Stomach (tissue), 19 donors: ENCODE measurements at places on chromosomes 11 and 22. TPM values are rescaled to one million over a fixed set of nuclear protein-coding genes. Genes with fewer than 3 reads are reported as not detected.

DNA sequence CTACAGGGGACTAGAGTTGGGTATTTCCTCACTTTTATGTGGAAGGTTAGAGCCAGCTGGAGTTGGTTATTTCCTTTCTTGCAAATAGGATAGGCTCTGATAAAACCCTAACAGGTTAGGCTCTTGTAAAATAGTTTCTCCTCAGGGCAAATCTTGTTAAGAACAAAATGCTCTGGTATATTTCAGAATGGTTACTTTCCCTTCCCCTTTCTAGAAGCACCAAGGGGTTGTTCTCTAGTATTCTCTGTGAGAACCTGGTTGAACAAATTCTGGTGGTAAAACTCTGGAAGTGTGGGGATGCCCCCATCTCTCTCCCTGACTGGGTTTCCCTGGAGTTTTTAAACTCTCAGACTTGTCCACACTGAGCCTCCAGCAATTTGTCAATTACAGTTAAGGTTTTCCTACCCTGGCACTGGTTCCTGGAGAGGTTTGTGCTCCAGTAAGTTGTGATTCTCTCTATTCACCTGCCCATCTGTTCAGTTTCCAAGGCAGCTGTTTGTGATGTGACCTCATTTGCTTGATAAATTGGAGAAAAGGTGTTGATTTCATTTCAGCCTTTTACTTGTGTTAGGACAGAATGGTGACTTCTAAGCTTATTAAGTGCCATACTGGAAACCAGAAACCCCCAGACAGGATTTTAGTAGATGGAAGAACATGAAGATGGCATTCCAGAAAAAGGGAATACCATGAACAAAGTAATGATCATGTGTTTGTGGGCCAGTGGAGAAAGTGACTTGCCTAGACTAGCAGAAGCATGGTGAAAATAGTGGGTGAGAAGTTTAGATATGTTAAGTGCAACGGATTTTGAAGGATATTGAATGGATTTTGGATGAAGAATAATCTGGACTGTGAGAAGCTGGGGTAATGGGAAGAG lies 64.6 kb downstream of the EXT2 start:
- no peak for DNase-seq

- DNase-seq, result no peak
These were observed 2.5 kb downstream of the MRGPRG start for GRCh38 chr11:3216027-3216525.

DNA sequence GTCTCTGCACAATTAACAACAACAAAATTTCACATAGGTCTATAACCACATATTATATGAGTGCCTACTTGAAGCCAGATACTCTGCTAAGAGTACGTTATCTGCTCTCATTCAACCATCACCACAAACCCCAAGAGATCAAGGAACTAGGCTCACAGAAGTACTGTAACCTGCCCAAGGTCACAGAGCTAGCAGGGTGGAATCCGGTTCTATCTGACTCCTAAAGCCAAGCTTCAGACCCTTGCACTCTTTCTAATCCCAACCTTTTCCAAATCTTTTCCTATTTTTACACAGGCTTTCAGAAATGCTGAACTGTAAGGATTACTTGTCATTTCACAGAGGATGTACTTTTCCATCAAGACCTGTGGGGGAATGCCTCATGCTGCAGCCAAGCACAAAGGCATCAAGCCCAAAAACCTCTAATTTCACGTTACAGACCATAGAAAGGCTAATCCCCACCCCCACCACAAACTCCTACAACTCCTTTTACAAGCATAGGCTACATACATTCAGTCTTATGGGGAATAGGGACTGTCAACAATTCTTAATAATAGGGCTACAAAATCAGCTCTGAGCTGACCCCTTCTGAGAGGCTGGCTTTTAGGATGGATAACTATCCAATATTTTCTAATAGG lies 927 bp downstream of the PRCP start:
- DNase-seq, result no peak

DNA sequence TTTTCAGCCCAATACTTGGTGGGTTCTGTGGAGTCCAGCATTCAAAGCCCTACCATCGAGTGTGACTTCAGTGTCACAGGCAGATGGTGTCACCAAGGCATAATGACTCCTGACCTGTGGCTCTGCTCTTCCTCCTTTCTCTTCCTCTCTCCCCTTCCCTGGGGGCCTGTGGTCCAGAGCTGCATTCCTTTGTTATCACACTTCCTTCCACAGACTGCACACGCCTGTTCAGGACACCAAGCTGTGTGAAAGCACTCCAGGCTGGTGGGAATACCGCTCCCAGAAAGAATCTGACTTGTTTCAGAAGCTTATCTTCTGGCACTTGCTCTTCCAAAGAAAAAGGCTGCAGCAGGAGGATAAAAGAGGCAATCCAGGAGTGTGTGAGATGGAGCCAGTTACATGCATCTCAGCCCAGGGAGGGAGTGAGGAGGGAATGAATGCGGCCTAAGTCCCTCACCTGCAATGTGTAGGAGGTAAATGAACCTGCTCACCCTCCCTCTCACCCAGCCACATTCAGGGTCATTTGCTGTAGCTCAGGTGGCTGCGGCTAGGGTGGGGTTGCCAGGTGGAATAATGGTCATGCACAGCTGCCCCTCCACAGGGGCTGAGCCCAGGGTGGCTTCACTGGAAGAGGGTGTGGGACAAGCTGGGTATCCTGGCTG lies 79.3 kb downstream of the ADAMTS15 start:
- no peak for DNase-seq

Gene ZNF280A
- total RNA-seq, result not detected

DNA sequence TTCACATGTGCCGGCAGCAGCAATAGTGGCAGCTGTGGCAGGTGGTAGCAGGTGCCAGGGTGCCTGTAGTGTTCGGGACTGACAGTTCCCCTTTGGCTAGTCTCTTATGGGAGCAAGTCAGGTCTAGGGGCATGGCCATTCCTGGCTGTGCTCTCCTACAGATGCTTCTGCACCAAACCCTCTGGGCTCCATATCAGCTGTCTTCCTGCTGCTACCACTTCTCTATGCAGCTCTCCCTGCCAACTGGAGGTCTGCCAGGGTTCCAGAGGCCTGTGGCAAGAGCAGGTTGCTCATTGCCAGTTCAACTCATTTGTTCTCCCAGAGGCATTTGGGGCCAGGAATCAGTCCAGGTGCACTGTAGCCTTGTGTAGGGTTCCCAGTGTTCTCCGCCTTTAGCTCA lies 473.7 kb downstream of the JRKL start:
- DNase-seq, result no peak

DNA sequence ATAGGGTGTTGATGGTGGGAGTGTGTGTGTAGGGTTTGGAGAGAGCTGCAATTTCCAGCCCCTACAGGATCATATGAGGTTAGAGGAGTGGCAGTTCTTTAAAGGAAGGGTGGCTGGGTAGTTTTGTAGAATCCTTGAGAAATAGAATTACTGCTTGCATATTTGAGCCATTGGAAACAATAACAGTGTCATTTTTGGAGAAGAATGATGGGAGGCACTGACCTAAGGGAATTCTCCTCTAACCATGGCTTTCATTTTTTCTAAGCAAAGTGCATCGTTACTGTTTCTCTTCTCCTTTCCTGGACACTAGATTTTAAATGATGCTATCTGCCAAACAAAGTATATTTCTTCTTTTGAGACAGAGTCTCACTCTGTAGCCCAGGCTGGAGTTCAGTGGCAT lies 66.9 kb upstream of the RRM1 start:
- no peak for DNase-seq

DNA sequence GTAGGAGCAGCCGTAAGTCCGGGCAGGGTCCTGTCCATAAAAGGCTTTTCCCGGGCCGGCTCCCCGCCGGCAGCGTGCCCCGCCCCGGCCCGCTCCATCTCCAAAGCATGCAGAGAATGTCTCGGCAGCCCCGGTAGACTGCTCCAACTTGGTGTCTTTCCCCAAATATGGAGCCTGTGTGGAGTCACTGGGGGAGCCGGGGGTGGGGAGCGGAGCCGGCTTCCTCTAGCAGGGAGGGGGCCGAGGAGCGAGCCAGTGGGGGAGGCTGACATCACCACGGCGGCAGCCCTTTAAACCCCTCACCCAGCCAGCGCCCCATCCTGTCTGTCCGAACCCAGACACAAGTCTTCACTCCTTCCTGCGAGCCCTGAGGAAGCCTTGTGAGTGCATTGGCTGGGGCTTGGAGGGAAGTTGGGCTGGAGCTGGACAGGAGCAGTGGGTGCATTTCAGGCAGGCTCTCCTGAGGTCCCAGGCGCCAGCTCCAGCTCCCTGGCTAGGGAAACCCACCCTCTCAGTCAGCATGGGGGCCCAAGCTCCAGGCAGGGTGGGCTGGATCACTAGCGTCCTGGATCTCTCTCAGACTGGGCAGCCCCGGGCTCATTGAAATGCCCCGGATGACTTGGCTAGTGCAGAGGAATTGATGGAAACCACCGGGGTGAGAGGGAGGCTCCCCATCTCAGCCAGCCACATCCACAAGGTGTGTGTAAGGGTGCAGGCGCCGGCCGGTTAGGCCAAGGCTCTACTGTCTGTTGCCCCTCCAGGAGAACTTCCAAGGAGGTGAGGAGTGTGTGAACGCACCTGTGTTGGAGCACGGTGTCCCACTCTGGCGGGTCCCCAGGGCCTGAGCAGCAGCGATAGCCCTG lies at the start of gene TAGLN:
TAGLN (plus strand) TSS at position 318 of the 863 bp plus-strand sequence. CDS start 3,644 bp downstream, outside the sequence.
- peak; percentile 94 for DNase-seq

Gene TSSC4
- total RNA-seq, result 147 TPM

GRCh38 chr22:39101226-39101625 lies 4.2 kb downstream of the APOBEC3H start:
- DNase-seq, result no peak

Gene DBX1
- not detected for total RNA-seq

DNA sequence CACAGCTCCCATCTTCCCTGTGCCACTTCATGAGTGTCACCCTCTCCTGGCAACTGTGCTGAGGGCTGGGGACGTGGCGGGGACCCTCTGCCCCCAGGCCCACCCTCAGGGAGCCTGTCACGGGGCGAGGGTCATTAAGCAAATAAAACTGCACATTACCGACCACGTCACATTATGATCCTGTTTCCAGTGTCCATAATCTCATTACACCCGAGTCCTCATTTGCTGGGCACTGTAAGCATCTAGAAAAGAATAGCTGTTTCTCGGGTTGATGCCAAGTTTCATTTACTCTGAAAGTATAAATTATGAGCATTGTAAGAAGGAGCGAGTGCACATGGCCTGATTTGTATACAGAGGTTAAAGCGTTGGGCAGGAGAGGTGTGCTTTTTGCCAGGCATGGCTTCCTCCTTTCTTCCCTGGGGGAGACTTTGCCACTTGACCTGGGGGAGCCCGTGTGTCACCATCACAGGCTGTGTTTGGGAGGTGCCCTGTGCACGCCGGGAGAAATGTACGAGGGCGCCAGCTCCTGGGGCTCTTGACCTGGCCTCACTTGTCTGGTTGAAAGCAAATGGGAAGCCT lies 50.5 kb downstream of the LRP5 start:
- DNase-seq, result peak; percentile 51

DNA sequence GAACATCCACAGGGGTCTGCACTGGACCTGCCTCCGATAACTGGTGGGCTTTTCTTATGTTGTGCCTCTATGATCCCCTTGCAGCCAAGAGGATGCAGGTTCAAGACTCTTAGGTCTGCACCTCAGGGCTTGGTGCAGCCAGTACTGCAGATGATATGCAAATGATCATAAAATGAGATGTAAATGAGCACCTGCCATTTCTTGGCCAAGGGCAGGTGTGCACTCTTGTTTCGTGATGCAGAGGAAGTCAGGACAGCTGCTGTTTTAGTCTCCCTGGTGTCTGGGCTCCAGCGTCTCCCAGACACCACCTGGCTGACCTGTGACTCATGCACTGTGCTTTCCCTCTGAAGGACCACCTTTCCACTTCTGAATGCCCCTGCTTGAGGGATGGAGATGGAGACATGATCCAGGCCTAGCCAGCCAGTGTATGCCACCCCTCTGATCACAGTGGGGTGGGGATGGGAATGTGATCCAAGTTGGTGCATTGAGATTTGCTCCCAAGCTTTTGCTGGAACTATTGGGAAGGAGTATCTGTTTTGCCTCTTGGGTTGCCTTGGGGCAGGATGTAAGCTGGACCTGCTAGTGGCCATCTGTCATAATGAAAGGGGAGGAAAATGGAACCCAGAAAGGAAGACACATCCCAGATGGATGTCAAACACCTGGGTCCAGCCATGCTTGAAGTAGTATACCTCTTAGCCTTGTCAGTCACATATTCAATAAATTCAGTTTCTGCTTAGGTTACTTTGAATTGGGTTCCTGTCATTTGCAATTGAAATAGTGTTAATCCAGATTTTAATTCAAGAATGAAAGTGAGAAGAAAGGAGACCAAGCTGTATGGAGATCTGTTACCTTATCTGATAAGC lies 3.3 kb upstream of the KCNJ11 start:
- no peak for DNase-seq

- DNase-seq, result no peak
These were observed 629.5 kb upstream of the ANO3 start for GRCh38 chr11:25702417-25702816.

GRCh38 chr22:41482319-41482935 lies 13.5 kb downstream of the ACO2 start:
- no peak for DNase-seq

Gene CFAP68
- total RNA-seq, result 5.4 TPM

Gene ANGPTL5
- not detected for total RNA-seq

Gene SLC22A6
- not detected for total RNA-seq

Gene MUC5AC
- total RNA-seq, result 266 TPM

Gene POU2AF1
- total RNA-seq, result 4.0 TPM

Gene SSTR3
- not detected for total RNA-seq

- no peak for DNase-seq
These were observed 11.1 kb upstream of the MYH9 start for GRCh38 chr22:36398601-36399471.

Gene CCDC188
- total RNA-seq, result not detected

- DNase-seq, result peak; percentile 79
These were observed 4.6 kb downstream of the PHOX2A start for GRCh38 chr11:72239313-72239848.

Gene GGT5
- total RNA-seq, result 9.9 TPM

Gene NCAM1
- total RNA-seq, result 41.3 TPM

DNA sequence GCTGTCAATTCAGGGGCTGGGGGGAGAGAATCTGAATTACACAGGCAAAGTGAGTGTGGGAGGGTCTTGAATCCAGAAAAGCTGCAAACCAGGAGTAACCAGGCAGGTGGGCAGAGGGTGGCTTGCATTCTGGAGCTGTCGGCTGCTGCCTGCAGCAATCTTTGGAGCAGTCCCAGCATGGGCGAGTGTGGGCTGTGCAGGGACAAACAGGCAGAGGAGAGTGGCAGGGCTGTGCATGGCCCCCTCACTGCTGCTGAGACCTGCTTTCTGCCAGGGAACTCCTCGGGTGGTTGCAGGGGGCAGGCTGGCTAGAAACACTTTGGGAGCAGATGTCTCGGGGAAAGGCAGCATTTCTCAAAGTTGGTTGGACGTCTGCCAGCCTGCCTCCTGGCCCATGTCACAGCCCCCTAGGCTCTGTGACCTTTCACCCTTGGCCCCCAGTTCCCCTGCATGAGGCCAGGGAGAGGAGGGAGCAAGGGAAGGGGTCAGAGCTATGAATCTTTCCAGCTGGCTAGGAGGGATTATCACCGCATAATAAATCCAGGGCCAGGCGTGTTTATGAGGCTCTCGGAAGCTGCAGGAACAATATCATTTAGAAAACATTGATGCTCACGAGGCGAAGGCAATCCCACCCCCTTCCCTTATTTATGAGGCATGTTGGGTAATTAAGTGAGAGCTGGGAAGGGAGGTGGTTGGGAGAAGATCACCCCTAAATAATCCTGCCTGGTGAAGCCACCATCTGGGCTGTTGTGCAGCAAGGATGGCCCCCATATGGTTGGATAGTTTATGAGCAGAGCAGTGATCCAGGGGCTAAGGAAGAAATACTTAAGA lies 212.3 kb upstream of the NCAM1 start:
- no peak for DNase-seq

Gene ZNF280B
- under 0.01 TPM for total RNA-seq

Gene APOBEC3G
- not detected for total RNA-seq

GRCh38 chr11:132048040-132048439 lies 677.6 kb downstream of the NTM start:
- no peak for DNase-seq

- no peak for DNase-seq
These were observed 30.0 kb upstream of the MUC5B start for GRCh38 chr11:1192741-1193325.

Gene APOA4
- total RNA-seq, result not detected
